Nephron progenitor cell (in vitro differentiated cells): ENCODE measurements at places on chromosomes 6 and 20.

- no peak for DNase-seq
Measured at GRCh38 chr6:19181211-19181610, 656.0 kb upstream of the ID4 start.

- DNase-seq, result peak; percentile 42
Measured at GRCh38 chr6:12060780-12061609, 48.9 kb downstream of the HIVEP1 start.

GRCh38 chr6:45265246-45265645 lies 62.9 kb upstream of the RUNX2 start:
- no peak for DNase-seq

GRCh38 chr6:1477432-1478090 lies 88.2 kb downstream of the FOXF2 start:
- DNase-seq, result no peak

DNA sequence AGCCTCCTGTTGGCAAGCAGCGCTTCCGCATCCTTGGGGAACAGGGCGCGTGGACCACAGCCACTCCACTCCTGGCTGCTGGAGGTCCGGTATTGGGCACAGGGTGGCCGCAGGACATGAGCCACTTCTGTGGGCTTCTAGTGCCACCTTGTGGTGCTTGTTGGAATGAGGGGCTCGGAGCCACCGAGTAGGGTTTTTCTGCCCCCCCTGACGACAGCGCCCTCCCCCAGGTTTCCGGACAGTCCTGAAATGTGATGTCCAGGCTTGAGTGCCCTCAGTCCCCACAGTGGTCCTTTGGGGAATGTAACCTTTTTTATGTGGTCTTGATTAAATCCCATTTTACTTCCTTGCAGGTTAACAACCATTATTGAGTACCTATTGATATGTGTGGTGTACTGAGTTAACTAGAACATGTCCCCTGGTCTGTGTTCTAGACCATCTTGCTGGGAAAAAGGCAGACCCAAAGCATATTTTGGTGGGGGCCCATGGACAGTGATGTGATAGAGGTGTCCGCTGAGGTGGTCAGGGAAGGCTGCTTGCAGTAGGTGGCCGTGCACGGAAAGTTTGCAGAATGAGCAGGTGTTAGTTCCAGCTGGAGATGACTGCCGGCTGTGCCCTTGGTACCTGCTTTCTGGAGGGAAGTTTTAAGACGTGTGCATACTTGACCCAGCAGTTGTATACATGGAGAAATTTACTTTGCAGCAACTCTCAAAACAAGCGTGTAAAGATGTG lies 70.0 kb downstream of the PTPN1 start:
- peak; percentile 80 for DNase-seq

DNA sequence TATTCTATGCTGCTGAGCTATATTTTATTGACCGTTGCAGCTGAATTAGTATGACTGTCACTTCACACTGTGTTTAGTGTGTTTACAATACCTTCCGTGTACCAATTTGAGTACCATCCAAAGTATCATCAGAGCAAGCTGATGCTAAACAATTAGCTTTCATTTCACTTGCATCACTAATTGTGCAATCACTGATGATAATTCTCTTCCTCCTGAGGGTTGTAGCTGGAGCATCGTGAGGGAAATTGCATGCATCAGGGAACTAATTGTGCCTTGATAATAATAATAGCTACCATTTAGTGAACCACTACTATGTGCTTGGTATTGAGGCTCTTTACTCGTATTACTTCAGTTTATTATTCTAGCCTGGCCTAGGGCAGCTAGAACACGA lies 384.8 kb upstream of the SOX4 start:
- DNase-seq, result no peak

DNA sequence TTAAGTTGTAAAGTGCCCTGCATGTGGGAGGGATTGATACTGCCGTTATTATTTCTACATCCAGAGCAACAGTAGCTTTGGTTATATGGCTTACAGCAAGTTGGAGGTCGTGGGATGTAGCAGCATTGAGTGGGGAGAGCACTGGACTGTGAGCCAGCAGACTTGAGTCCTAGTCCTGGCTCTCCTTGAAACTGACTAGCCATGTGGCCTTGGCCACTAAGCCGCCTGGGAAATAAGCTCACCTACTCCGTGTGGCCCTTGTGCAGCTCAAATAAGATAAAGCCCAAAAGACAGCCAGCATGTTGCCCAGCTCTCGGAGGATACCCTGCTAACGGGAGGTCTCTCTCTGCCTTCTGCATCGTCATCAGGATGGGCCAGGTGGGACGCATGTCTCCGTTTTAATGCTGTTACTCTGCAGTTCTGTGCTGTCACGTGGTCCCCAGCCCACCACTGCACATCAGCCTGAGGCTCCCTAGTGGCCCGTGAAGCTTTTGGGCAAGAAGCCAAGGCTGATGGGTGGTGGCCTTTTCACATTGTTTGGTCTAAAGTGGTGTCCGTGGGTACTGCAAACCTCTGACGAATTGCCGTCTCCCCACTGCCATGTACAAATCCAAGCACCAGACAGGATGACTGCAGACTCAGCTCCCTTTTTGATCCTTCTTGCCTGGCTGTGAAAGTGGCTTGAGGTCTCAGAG lies 7.9 kb downstream of the EPB41L1 start:
- no peak for DNase-seq

DNA sequence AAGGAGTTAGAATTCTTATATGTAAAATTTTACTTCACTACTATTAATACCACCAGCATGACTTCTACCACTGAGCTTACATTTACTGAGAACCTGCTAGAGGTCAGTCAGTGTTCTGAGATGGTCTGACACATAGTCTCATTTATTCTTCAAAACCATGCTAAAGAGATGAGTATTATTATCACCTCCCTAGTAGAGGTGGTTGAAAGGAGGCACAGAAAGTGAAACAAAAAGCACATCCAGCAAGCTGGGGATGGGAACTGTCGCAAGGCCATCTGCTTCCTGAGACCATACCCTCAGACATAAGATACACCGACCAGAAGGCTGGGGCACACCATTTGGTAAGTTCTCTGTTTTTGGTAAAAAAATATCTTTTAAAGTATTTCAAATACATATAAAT lies 137.7 kb downstream of the INSM1 start:
- no peak for DNase-seq

DNA sequence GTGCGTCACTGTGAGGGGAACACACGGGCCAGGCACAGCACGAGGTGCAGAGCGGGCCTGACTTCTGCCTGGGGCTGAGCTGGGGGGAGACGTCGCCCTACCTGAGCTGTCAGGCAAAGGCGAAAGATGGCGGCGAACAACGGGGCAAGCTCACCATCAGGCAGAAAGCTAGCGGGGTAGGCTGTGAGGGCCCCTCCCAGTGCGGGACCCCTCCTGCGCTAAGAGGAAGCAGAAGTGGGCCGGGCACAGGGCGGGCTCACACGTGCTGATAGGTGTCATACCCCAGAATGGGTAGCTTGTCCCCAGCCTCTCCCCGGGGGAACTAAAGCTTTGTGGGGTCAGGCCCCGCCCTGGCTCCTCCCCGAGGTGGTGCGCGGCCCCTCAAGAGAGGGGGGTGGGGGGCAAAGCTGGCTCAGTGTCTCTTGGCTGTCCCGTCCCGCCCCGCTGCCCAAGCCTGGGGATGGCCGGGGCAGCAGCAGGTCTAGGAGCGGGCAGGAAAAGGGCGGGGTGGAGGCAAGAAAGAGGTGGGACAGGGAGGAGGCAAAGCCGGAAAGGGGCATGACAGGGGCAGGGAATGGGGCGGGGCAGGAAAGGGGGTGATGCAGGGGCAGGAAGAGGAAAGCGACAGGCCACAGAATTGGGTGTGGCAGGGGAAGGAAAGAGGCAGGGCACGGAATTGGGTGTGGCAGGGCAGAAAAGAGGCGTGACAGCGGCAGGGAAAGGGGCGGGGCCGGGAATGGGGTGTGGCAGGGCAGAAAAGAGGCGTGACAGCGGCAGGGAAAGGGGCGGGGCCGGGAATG lies 14.7 kb downstream of the UCKL1 start:
- DNase-seq, result no peak

- no peak for DNase-seq
Measured at GRCh38 chr20:8367689-8368088, 235.6 kb downstream of the PLCB1 start.

DNA sequence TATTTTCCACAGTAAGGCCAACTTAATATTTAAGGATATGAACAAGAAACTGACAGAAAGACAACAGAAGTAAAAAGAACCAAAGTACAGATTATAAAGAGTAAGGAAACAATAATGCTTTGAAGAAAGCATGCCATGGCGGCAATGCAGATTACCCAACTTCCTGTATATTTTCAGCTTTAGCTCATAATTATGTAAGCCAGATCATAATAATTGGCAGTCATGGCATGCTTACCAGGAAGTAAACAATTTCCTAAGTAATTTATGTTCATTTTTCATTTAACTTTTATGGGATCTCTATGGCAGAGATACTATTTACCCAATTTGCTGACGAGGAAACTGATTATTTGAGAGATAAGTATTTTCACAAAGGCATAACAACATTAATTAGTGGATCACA lies 988.7 kb downstream of the HACE1 start:
- no peak for DNase-seq

GRCh38 chr6:168782187-168782751 lies 341.3 kb downstream of the SMOC2 start:
- DNase-seq, result no peak

GRCh38 chr20:1075616-1076015 lies 42.8 kb upstream of the PSMF1 start:
- DNase-seq, result no peak

DNA sequence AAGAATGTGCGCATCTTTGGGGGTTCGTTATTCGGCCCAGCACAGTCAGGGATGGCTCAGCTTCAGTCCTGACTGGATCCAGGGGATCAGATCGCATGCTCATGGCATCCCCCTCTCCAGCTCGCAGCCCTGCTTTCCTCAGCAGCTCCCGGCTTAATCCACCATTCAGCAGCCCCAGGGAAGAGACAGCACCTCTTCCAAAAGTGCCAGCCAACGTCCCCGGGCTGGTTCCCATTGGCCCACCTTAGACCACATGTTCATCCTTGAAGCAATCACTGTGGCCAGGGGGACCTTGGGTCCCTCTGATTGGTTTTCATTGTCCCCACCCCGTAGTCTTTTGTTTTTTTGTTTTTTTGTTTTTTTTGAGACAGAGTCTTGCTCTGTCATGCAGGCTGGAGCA lies 188.7 kb downstream of the ZMYND8 start:
- no peak for DNase-seq

DNA sequence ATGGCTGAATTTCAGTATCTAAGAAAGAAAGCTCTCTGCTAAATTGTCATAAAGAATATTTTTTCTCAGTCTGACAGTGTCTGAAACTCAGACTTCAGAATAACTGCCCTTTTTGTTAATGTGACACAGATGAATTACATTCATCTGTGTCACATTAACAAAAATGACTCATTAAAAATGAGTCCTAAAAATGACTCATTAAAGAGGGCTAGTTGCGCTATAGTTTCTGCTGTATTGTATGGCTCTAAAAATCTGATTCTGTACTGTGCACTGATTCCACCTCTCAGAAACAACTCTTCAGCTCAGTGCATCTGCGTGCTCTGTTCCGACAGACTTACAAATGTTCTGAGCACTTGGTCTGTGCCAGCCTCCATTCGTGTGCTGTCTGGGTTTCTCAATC lies 15.0 kb downstream of the RNF114 start:
- no peak for DNase-seq

DNA sequence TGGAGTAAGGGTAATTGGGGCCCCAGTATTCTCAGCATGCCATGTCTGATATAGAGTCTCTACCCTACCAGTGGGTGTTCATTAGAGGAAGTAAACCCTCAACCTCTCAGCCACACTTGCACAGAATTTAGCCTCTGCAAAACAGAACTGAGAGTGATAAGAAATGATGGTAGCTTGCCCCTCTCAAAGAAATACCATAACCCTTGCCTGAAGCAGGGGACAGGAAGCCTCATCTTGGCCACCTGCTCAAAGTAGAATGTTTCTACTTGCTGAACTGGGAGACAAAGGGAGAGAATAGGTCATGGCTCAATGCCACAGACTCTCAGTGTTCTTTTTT lies 33.7 kb downstream of the SPTLC3 start:
- no peak for DNase-seq

DNA sequence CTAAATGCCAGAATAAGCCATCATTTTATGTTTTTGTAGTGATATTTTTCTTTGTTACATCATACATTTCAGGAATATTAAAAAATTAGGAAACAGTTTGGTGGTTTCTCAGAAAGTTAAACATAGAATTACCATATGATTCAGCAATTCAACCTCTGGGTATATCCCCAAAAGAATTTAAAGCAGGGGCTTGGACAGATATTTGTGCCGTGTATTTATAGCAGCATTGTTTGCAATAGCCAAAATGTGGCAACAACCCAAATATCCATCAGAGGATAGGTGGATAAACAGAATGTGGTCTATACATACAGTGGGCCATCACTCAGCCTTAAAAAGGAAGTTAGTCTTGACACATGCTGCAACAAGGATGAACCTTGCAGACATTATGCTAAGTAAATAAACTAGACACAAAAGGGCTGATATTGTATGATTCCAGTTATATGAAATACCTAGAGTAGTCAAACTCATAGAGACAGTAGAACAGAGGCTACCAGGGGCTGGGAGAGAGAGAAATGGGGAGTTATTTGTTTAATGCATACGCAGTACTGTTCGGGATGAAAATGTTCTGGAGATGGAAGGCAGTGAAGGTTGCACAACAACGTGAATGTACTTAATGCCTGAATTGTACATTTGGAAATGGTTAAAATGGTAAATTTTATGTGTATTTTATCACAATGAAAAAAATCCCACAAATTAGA lies 18.9 kb upstream of the TRAF3IP2 start:
- no peak for DNase-seq

- DNase-seq, result no peak
Measured at GRCh38 chr6:49556429-49556837, 6.0 kb downstream of the C6orf141 start.

DNA sequence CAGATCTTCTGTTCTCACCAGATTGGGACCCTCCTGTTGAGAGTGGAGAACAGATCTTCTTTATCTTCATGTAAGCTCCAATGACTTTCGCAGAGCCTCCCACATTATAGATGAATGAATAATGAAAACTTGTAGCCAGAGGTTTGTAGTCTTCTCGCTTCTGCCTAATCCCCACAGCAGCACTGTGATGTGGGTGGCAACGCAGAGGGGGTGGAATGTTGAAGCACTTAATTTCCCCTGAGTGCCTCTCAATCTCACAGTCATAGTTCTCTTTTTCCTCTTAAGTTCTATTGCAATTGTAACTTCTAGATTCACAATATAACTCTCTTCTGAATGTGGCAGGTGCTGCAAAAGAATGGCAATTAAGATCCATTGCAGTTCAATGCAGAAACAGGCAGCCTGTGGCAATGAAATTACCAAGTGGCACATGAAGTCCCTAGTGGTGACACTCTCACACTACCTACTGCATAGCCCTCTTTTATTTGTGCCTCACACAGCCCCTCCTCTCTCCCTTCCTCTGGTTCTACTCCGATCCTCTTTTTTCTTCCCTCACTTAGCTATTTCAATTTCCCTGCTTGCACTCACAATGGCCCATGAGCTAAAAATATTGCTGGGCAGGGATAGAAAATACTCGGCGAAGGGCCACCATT lies 281.9 kb downstream of the UBE3D start:
- DNase-seq, result peak; percentile 5

GRCh38 chr20:62971950-62972844 lies 19.7 kb downstream of the SLC17A9 start:
- DNase-seq, result peak; percentile 94

- DNase-seq, result no peak
Measured at GRCh38 chr20:42556575-42556974, 633.1 kb downstream of the PTPRT start.
